Esophagus squamous epithelium (tissue), 5 donors: ENCODE measurements at places on chromosomes 13 and 19.

GRCh38 chr13:52411629-52412028 is 5.7 kb upstream of the THSD1 start:
- DNase-seq: no peak

DNA sequence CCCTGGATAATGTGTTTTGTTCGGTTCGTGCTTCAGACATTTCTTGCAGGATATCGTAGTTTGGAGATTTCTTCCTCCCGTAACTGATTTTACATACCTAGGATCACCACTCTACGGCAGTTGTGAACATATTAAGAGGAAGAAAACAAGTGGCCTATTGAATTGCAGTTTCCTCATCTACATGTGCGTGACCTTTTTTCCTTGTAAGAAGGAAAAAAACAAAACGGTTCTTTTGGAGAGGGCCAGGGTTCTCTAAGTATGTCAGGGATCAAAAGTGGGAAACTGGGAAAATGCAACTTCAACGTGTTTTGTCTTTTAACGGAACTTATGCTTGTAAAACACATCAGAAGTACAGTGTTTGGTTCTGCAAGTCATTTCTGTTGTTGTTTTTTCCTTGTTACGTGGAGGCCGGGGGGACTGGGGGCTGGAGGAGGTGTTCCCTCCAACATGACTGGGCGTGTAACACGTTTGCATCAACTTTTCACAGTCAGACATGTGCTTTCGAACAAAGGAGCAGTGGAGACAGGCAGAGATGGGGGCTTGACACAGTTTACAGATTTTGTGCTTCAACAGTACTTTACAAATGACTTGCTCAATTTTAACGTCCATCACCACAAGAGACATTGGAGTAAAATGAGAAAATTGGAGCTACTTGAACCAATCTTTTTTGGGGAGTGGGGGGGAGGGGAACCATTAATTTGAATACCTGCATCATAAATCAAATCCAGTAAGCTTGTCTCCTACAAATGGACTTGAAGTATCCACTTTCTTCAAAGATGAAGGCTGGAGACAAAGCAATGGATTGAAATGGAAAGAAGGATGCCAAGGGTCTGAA is 3.8 kb downstream of the ZC3H4 start:
- no peak for DNase-seq

DNA sequence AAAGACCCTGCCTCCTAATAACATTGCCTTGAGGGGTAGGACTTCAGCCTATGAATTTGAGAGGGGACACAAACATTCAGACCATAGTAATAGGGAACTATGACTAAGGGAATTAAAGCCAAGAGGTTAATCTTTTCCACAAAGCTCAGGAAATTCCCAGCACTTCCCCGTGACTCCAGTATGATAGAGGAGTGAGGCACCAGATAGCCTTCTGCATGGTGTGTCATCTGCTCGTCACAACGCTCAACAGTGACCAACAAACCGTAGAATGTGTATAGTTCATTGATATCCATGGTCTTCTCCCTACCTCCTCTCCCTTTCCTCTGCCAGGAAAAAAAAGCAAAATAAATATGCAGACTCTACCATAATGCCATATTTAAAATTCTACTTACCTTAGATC is 64.4 kb downstream of the B3GLCT start:
- DNase-seq: no peak

DNA sequence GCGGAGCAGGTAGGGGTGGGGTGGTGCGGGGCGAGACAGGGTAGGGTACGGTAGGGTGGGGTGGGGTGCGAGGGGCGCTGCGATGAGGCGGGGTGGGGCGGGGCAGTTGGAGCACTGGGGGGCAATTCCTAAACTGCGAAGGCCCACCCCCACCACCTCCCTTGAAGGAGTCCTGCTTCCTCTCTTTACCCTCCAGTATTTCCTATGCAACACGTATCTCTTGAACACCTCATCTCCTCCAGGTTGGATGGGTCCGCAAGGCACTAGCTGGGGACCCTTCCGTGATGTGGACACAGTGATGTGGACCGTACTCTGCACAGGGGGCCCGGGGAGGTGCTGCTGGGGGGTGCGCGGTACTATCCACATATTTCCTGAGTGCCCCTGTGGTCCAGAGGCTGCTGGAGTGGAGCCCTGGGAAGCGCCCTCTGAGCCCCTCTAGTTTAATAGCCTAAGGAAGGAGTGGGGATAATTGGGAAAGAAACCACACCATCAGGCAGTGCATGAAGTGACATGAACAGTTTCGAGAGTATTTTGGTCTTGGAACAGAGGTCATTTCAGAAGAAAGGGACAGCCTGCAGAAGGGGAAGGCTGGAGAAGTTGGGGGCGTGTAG is 1.1 kb downstream of the IL17D start:
- no peak for DNase-seq

DNA sequence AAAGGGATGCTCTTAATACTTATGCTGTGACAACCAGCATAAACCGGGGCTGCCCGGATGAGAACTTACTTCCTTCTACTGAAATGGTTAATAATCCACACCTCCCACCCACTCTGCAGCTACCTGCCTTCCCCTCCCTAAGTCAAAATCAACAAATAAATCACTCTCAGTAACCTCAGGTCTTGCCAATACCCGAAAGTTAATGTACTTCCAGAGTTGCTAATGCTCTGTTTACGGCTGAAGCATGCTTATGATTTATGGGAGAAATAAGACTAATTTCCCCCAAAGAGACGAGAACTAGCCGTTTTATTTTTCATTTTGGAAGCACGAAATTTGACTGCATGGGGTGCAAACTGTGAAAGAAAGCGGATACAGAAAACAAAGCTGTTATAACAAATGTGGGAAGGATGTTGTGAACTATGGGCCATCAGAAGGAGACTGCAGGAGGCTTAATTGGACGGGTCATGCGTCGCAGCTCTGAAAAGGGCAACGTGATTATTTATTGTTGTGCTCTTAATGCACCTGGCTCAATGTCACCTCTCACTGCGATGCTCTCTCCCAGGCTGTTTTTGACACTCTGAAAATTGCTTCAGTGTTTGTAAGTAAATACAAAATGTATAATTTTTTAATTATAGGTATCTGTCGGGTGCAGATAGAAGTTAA is 114.0 kb upstream of the SLC7A1 start:
- no peak for DNase-seq

DNA sequence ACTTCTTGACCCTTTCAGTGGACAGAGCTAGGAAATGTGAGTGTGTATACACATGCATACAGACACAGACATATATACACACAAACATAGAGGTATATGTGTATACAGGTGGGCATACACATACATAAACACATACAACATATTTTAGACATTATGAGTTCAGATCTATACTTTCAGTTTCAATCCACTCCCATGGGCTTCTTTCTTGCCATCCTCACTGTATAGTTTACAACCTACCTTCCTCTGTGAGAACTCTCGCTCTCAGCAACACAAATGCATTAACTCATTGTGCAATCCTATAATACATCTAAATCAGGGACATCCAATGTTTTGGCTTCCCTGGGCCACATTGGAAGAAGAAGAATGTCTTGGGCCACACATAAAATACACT is 21.2 kb upstream of the SCEL start:
- DNase-seq: no peak

DNA sequence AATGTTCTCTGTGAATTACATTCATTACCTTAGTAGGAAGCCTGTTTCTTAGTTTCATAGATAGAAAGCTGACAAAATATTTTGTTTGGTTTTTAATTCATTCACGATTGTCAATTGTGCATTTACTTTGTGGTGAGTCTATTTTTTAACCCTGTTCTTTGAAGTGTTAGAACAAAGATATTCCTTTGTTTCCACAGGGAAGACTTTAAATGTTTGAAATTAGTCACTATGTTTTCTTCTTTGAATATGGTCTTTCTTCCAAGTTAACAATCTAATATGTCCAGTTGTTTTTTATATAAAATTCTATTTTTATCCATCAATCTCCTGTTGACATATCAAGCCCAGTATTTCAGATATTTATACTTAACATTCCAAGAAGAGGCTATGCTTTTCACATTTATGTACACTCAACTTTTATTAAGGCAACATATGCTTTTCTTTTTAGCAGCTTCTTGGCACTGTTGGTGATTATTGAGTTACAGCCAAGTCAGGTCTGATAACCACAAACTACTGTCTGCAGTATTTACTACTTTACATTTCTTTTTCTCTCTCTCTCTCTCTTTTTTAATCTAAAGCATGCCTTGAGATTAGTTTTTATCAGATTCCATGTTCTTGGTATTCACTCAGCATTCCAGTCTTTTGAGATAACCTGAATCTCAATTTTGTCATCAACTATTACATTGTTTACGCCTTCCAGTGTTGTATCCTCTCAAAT is 812.8 kb upstream of the SLC10A2 start:
- no peak for DNase-seq

DNA sequence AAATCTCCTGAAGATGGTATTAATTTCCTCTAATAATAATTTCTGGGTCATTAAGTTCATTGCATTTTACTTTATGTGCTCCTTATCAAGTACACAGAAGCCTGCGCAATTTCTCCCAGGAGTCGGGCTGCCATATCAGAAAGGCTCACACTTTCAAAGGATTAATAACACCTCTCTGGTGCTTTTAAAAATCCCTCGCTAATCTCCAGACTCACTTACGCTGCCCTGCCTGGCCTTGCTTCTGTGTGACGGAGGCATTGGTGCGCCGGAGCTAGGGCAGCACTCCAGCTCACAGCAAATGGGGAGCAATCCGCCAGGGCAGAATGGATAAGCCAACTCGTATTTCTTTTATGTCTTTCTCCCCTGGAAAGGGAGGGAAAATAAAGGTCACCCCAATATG is 300.8 kb downstream of the EFNB2 start:
- no peak for DNase-seq

DNA sequence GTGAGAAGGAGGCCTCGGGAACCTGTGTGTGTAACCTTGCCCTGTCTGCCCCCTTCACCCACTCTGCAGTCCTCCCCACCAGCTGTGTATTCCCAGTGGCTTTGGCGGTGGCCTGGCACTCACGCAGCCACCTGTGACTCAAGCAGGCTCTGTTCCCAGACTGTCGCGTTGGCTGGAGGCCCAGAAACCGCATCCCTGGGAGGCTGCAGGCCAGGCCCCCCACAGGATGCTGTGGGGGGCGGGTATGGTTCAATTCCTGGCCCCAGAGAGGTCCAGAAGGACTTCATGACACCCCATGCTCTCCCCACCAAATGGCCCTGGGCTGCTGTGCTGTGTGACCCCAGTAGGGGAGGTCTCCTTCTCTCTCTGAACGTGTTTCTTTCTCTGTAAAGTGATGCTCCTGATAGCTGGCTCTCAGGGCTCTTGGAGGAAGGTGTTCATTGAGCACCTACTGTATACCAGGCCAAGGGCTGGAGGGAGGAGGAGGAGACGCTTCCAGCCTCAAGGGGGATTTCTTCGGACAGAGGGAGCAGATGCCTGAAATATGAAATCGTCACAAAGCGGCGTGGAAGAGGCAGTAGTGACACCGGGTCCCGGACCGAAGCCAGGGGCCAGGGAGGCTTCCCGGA is 1.9 kb upstream of the LINGO3 start:
- DNase-seq: no peak

GRCh38 chr13:72523049-72523448 is 204.4 kb downstream of the MZT1 start:
- no peak for DNase-seq
